ENCODE measurements at places on chromosomes 3 and 15. TPM values are rescaled to one million over a fixed set of nuclear protein-coding genes. Genes with fewer than 3 reads are reported as not detected.

The ANKRD34C gene
- not detected for total RNA-seq

The WDR76 gene
- total RNA-seq = 4.7 TPM

The ARHGEF3 gene
- total RNA-seq = 10.8 TPM

The WDR6 gene
- total RNA-seq = 236 TPM

The TCAIM gene
- total RNA-seq = 17.1 TPM

The CPNE9 gene
- 54.6 TPM for total RNA-seq

The THSD4 gene
- total RNA-seq = 12.3 TPM

The CD47 gene
- 507 TPM for total RNA-seq

The LRRC31 gene
- total RNA-seq = not detected

The IL5RA gene
- not detected for total RNA-seq

The BCHE gene
- total RNA-seq = 4.0 TPM

The ZPLD1 gene
- total RNA-seq = not detected

The SLC12A1 gene
- total RNA-seq = not detected

The MYLK gene
- 4.3 TPM for total RNA-seq

The DCUN1D1 gene
- 31.2 TPM for total RNA-seq

Measured in glutamatergic neuron (in vitro differentiated cells).